T follicular helper cell (primary cell): ENCODE measurements at places on chromosomes 16 and 17.

DNA sequence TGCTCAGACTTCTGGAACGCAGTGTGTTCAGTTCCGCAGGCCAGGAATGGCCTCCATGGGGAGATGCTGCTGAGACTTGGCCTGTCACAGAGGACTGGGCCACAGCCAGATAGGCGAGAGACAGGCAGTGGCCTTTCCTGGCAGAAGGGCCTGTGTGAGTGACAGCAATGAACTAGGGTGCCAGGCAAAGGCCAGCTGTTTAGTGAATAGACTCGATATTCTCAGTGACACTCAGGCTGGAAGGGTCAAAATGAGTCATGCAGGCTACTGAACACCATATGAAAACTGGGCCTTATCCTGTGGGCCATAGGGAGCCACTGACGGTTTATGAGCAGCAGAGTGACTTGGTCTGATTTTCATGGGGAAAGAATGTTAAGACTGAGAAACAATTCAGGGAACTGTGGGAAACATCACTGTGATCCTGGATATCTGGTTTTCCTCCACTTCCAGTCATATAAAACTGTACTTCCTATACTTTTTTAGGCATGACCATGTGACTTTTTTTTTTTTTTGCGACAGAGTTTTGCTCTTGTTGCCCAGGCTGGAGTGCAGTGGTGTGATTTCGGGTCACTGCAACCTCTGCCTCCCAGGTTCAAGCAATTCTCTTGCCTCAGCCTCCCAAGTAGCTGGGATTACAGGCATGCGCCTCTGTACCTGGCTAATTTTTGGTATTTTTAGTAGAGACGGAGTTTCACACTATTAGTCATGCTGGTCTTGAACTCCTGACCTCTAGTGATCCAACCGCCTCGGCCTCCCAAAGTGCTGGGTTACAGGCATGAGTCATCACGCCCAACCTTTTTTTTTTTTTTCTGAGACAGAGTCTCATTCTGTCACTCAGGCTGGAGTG is 5.2 kb upstream of the NUBP1 start:
- no peak for DNase-seq

DNA sequence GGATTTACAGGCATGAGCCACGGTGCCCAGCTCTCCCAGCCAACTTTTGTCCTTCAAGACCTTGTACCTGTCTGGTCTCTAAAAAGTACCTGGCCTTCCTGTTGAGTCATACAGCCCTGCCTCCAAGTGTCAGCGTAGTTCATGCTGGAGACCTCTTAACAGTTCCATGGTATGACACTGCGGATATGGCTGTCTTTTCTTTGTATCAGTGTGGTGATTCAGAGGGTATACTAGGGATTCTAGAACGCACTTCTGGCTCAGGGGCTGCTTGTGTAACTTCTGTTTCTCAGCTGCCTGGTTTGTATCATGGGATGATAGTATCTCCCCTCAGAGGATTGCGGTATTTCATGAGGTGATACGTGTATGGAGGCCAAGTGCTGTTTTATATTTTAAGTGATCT is 2.0 kb upstream of the TMEM11 start:
- DNase-seq, result no peak

DNA sequence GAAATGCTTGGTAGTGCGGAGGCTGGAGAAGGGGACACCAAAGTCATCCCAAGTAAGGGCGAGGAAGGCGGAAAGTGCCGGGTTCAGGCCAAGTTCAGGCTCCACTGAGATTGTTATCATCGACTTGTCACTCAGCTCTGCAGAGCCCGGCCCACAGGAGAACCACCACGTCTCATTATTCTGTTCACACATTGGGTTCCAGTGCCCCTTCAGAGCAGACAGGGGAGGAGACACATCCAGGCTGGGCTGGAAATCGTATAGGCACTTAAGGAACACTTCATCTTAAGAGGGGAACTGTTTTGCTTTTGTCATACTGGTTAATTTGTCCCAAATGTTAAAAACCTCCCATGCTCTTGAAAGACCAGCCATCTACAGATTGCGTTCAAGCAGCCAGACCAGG is 118.3 kb upstream of the ADAMTS18 start:
- DNase-seq, result no peak

GRCh38 chr17:64583038-64583437 is 76.3 kb downstream of the CEP95 start:
- DNase-seq, result no peak

- DNase-seq, result no peak
Observed at GRCh38 chr16:57807252-57807967, 5.1 kb upstream of the KIFC3 start.

DNA sequence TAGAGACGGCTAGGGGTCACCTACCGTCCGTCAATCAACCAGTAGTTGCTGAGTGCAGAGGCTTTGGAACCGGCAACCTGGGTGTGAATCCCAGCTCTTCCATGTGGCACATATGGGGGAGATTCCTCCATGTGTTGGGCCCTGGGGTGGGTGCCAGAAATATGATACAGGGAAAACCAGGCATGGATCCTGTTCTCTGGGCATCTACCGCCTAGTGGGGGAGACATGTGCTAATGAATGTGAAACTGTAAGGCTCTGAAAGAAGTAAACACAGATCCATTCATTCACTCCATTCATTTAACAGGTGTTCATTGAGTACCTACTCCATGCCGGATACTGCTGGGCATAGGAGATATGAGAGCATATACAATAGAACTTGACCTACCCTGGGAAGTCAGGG is 39.5 kb upstream of the SDK2 start:
- DNase-seq, result no peak

- DNase-seq, result no peak
Observed at GRCh38 chr17:72407931-72408330, 287.1 kb downstream of the SOX9 start.

- DNase-seq, result no peak
Observed at GRCh38 chr16:27636453-27637240, 86.7 kb downstream of the KATNIP start.

DNA sequence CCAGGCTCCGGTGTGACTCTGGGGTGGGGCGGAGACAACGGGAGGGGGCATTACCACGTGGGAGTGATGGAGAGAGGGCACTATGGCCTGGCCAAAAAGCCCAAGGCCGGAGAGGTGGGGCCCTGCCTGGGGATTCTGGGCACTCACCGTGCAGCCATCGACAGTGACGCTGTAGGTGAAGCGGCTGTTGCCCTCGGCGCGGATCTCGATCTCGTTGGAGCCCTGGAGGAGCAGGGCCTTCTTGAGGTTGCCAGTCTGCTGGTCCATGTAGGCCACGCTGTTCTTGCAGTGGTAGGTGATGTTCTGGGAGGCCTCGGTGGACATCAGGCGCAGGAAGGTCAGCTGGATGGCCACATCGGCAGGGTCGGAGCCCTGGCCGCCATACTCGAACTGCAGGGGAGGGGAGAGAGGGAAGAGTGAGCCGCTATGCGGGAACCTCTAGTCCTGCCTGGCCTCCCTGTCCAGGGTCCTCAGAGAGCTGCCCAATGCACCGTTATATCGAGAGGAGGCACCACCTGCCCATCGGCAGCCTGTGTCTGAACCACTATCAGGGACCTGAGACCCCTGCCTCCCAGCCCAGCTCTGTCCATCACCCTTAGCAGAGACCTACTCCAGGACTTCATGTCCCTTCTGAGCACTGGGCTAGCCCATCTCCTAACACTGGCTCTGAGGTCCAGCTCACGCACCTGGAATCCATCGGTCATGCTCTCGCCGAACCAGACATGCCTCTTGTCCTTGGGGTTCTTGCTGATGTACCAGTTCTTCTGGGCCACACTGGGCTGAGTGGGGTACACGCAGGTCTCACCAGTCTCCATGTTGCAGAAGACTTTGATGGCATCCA is 15.6 kb downstream of the COL1A1 start:
- no peak for DNase-seq

DNA sequence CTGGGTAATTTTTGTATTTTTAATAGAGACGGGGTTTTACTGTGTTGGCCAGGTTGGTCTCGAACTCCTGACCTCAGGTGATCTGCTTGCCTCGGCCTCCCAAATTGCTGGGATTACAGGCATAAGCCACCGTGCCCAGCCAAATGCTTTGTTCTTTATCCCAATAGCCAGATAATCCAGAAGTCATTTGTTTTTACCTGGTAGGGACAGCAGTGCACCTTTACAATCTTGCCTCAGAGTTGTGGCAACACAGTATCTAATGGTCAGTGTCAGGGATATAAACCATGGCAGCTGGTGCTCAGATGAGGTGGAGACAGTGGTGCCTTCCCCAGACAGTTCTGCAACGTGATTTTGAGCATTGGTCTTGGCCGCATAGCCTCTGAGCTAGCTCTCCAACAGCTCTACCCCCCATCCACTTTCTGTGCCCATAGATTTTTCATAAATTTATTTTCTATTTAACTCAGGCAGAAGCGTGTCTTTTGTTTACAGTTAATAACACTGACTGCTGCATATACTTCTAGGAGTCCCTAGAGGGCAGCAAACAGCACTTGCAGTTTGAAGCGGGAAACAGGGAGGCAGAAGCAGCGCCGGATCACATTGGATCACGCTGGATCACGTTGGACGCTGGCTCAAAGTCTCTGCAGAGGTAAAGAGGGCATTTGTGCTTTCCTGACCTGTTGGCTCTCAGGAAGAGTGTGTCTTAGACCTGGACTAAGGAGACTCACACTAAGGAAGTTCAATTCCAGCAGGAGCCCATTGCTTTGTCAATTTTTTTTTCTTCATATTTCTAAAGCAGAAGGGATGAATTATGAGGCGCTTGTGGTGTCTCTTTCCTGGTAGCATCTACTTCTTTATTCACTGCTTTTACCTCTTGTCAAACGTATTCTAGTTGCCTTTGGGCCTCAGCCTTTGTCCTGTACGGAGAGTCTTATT is 5.1 kb upstream of the GGT6 start:
- DNase-seq, result peak; percentile 30

- DNase-seq, result no peak
Observed at GRCh38 chr17:5121186-5121841, 5.5 kb downstream of the USP6 start.

- DNase-seq, result no peak
Observed at GRCh38 chr16:67241008-67241900, 6.0 kb downstream of the FHOD1 start.

DNA sequence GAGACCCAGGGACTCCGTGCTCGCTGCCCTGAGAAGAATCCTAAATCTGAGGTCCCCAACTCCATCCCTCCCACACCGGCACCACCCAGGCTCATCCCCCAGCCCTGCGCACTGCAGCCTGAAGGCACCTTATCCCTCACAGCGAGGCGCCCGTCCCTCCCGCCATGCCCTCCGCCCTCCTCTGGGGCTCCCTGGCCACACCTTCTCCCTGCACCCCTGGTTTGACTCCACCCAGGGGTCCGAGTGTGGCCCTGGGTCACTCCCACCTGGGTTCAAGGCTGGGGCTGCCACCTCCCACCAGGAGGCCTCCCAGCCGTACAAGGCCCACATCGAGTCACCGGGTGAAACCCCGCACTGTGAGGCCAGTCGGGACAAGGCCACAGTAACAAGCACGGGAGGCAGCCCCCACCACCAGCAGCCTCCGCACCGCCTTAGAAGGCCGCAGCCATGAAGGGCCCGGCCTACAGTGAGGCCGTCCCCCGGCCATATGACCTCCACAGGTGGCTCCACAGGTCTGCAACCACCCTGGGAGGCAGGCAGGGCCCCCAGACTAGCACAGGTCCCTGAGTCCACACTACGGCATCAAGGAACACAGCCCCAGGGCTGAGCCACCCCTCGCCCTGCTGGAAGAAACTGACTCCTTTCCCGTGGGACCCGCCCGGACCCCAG is 8.3 kb downstream of the HAGH start:
- no peak for DNase-seq

DNA sequence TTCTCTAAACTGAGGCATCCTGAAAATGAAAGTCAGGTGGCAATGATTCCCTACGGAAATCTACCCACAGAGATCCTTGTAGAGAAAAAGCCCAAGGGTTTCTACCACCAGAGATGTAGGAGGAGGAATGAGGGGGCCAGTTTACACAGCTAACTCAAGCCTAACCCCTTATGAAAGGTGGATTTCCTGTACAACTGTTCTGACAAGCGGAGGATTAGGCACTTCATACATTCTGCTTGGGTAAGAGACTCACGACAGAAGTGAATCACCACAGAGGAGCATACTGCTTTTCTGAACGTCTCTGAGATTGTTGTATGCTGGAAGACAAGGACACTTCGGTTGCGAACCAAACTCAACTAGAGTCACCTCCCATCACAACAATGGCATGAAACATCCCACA is 72.7 kb downstream of the SMG6 start:
- DNase-seq, result no peak

DNA sequence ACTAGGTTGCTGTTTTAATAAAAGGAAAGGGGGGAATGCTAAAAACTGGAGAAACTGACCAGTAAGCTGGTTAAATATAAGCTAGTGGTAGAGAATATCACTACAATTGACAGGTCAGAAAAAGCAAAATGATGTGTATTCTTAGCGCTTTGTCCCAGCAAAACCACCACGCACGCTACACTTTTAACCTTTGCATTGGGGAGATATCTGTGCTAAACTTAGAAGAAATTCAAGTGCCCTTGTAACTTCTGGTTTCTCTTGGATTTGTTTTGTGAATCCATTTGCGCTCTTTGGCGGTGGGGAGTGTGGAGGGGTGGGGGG is 1.4 kb downstream of the GAN start:
- DNase-seq, result no peak

GRCh38 chr17:17741349-17742023 is 60.2 kb downstream of the RAI1 start:
- DNase-seq, result no peak

- no peak for DNase-seq
Observed at GRCh38 chr17:6712854-6713129, 377 bp downstream of the SLC13A5 start.

DNA sequence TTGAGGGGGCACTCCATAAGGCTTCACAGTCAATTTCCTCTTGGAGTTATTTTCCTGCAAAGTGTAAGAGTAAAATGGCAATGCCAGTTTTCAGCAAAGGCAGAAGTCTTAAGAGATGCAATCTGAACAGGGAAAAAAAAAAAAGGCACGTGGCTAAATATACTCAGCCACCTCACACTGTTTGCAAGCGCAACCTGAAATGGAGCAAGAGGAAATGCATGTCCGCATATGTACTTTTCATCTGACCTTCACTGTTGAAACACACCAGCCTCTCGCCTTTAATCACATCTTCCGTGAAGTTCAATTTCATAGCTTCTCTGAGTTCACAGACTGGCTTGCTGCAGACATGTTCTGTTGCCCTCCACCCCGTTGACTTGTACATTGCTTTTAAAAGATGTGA is 101.4 kb downstream of the KATNIP start:
- DNase-seq, result no peak

GRCh38 chr16:88673716-88674379 is 11.0 kb upstream of the MVD start:
- DNase-seq, result no peak

GRCh38 chr17:80294210-80294609 is 33.6 kb downstream of the RNF213 start:
- no peak for DNase-seq

GRCh38 chr16:78278056-78278450 is 178.6 kb downstream of the WWOX start:
- no peak for DNase-seq

DNA sequence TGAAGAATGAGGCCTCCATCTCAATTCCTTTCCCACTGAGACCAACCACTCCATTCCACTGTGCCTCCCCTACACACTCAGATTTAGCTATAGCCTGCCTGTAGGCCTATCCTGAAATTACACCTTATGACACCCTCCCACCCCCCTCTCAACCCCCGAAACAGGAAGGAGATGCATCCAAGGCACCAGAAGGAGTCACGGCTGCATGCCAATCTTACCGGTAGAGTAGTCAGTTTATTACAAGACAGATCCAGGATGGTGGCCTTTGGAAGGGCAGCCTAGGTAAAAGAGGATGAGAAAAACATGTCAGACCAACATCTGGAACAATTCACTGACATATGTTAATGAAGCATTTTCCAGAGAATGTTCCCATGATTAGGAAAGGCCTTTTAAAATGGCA is 2.6 kb downstream of the LRRC59 start:
- DNase-seq, result no peak

- DNase-seq, result no peak
Observed at GRCh38 chr17:55161935-55162555, 102.7 kb upstream of the HLF start.
